Kidney epithelial cell (primary cell): ENCODE measurements at places on chromosomes 7 and 10.

DNA sequence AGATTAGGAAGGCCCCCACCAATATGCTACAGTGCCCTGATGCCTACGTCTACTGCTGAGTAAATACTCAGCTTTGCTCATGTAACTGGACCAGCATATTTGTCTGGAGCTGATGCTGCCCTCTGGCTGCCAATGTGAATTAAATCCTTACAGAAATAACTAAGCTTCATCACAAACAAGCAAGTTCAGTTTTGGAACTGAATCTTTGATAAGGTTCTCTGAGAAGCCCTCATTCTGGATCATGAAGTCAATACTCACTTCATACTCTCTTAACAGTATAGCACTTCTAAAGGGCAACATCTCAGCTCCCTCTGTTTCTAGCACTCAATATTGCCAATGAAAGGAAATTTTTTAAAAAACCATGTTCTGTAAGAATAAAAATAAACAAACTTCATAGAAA, 246.7 kb downstream of the ETV1 start:
- peak; percentile 1 for DNase-seq

- no peak for DNase-seq
These were observed 155.0 kb downstream of the RNF216 start for GRCh38 chr7:5626498-5626897.

DNA sequence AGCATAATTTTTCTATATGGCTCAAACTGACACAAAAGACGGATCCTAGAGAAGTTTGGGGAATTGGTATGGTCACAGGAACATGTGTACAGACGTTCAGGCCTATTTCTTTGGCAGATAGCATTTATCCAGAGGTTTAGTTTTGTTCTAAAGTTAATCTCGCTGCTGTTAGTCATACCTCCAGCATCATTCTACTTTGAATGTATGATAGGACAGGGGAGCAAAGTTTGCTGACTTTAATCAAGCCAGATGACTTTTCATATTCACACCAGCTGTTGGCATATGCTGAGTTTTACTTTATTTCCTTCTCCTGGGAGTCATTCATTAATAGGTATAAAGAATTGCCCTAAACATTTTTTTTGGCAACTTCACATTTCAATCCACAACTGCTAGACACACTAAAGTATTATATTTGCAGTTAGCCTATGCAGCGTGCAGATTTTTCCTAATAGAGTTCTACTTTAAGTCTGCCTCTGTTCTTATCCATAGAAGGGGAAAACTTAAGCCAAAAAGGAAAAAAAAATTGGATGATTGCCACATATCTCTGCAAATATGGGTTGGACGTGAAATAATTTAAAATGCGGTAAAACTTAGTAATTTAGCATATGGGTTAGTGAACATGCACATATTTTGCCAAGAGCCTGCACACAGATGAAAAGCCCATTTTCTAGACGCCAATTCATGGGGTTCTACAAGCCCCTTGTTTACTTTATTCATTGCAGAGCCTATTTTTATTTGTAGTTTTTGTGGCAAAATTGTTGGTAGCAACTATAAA, 213.1 kb downstream of the C7orf25 start:
- DNase-seq, result no peak

DNA sequence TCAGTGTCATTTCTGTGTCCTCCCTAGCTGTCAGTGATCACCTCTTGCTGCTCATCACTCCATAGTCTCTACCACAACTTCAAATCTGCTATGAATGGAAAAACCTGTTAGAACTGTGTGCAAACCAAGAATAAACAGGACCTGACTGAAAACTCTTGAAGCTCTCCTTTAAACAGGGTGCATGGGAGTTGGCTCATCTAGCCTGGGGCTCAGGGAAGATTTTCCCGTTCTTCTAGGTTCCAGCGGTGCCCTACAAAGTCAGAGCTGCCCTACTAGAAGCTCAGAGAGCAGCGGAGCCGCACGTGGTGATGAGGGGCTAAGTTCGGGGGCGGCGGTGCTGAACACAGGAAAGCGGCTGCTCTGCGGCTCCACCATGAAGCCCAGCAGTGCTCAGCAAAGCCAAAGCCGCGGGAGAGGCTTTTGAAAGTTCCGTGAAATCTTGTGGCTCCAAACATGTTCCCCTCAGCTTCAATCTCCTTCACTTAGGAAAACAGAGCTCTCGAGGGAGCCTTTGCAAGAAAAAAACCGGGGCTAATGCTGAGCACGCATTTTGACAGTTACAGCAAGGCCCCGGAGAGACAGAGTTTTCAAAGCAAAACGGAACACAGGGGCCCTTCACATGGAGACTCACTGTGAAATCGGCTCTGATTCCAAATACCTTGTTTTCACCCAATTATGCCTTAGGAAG, 30.5 kb downstream of the RGS10 start:
- no peak for DNase-seq

GRCh38 chr10:114816308-114816707, 5.3 kb upstream of the FHIP2A start:
- DNase-seq, result no peak
